KBM-7 (cell line): ENCODE measurements at places on chromosomes 2 and 18.
A peak's percentile ranks its signal among the peaks of the same experiment; 100 is the strongest.

GRCh38 chr2:88038263-88039105 is 17.1 kb downstream of the KRCC1 start:
- DNase-seq: no peak

DNA sequence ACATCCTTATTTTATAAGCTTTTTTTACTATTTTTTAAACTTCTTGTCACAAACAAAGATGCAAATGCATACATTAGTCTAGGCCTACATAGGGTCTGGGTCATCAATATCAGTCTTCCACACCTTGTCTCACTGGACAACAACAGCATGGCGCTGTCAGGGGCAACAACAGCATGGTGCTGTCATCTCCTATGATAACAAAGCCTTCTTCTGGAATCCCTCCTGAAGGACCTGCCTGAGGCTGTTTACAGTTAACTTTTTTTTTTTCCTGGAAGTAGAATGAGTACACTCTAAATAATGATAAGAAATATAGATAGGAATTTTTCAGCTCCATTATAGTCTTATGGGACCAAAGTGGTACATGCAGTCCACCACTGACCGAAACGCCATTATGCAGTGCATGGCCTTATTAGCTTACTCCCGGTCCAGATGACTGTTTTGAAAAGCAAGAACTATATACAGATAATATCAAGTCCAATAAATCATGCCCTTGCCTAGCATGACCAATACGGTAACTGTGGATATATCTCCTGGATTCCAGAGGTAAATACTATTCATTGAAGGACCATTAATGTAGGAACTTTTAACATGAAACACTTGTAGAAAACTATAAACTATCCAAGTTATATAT is 38.4 kb downstream of the TCF4 start:
- DNase-seq: no peak

- no peak for DNase-seq
Measured at GRCh38 chr2:150759531-150759930, 272.1 kb upstream of the RND3 start.

DNA sequence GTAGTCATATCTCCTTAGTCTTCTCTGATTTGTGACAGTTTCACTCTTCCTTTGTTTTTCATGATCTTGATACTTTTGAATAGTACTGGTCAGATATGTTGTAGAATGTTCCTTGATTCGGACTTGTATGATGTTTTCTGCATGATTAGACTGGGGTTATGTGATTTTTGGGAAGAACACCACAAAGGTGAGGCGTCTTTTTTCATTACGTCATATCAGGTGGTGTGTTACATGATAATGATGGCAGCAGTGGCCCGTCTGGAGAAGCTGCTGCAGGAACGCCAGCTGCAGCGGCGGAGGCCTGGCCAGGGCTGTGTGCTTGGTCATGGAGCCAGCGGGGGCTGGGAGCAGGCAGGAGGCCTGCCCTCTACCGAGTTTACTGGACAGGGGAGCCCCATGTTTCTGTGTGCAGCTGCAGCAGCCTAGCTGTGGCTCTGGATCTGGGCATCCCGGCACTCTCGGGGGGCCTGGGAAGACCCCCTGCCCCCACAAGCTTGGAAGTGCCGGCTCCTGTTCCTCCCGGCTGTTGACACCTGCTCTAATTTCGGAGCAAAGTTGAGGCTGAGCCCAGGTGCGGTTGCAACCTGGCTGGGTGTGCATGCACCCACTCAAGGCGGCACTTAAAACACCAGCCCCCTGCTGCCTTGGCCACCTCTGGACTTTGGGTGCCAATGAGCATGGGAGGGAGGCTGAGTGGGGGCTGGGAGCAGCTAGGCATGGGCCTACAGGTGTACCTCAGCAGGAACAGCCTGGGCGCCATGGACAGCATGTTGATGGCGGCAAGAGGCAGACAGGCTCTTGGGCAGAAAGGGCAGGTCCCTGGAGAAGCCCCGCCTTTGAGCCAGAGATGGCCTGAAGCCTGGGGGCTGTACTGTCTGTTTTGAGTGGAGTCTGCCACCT is 26.1 kb downstream of the SLC4A10 start:
- DNase-seq: no peak

GRCh38 chr2:68044099-68044498 is 18.7 kb downstream of the C1D start:
- no peak for DNase-seq

DNA sequence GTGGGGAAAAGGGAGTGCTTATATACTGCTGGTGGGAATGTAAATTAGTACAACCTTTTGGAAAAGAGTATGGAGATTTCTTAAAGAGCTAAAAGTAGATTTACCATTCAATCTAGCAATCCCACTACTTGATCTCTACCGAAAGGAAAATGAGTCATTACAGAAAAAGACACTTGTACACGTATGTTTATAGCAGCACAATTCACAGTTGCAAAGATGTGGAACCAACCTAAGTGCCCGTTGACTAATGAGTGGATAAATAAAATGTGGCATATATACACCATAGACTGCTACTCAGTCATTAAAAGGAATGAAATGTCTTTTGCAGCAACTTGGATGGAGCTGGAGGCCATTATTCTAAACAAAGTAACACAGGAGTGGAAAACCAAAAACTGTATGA is 29.5 kb downstream of the FLACC1 start:
- no peak for DNase-seq

DNA sequence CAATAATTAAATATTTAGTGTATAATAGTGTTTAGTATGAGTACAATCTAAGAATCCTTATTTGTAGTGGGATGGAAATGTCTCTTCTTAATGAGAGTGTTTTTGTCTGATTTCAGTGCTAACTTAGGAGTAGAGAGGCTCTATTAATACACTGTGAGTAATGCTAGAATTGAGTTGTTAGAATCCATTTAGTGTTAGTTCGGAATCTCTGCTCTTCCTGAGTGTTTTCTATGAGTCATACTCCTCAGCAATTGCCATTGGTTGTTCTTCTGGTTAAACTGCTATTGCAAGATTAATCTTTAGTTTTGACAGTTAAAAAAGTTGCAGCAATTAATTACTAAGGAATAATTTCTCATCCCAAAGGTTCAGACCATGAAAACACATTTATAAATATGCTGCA is 828.6 kb upstream of the POU3F3 start:
- DNase-seq: no peak

DNA sequence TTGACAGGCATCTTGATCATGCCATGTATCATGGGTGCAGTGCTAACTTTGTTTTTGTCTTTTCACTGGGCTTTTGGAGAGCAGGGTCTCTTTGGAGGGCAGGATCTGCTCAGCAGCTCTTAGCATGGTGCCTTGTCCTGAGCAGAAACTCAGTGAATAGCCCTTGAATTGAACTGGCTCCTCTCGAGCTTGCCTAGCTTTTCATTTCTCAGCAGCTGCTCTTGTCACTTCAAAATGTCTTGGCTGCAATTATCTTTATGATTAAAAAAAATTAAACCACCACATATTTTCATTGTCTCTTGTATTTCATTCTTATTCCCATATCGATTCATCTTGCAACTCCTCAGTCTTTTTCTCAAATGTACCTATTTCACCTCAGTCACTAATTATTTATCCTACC is 50.5 kb downstream of the CCDC85A start:
- DNase-seq: no peak

GRCh38 chr18:6949800-6950586 is 167.6 kb downstream of the LAMA1 start:
- DNase-seq: no peak

- no peak for DNase-seq
Measured at GRCh38 chr2:218708086-218708485, 2.5 kb upstream of the TTLL4 start.

- no peak for DNase-seq
Measured at GRCh38 chr2:235898766-235899165, 269.4 kb downstream of the GBX2 start.

DNA sequence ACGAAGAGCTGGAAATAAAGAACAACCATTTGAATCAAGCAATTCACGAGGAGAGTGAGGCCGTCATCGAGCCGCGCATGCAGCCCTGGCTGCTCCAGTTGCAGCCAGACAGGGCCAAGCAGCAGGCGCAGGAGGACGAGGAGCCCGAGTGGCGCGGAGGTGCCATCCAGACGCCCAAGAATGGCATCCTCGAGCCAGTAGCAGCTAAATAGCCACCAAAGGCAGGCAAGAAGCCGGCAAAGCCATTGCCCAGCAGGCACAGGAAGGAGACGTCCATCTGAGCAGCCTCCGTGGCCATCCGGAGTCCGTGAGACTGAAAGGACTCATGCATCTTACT is 8.9 kb upstream of the CHST10 start:
- DNase-seq: no peak

GRCh38 chr2:17816396-17817245 is at the start of gene MSGN1:
Gene MSGN1, plus strand, starts transcription at chr2:17816460. Its CDS starts 59 bp downstream, at chr2:17816519.
- DNase-seq: no peak

GRCh38 chr2:146820672-146821071 is 1024.2 kb upstream of the ACVR2A start:
- no peak for DNase-seq

- no peak for DNase-seq
Measured at GRCh38 chr2:26613241-26614215, 27.6 kb downstream of the CIB4 start.

GRCh38 chr2:29981402-29981801 is 60.0 kb upstream of the ALK start:
- no peak for DNase-seq

DNA sequence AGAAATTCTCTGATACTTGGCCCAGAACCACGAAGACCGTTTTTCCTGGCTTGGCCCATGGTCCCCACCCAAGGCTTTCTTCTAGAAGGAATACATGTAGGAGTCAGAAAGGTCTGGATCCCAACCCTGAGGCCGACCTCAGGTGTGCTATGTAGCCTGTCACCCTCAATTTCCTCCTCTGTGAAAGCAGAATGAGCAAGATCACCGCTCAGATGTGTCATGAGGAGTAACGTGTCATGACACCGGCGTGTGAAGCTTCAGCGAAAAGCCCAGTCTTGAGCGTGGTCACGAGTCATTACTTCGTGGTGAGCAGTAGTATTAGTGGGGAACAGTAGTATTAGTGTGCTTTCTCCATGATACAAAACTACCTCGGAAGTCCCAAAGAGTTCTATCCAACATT is 103.4 kb downstream of the ALPK2 start:
- no peak for DNase-seq

DNA sequence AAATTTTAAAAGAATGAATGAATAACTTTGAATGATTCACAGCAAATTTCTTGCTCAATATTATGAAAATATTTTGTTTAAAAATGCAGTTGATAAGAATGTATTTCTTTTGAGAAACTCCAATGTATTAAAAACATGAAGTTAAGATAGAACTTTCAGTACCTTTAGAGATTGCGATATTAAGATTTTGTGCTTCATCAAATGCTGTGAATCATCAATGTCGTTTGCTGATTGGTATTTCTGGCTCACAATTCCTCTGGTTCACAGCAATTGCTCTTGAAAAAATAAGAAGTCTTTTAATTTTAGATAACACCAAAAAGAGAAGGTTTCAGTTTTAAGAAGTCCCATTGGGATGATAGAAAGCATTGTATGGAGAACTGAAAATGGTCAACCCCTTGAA is 228.7 kb downstream of the IKZF2 start:
- DNase-seq: no peak

- DNase-seq: peak; percentile 60
Measured at GRCh38 chr2:199988151-199988550, 32.8 kb downstream of the MAIP1 start.

DNA sequence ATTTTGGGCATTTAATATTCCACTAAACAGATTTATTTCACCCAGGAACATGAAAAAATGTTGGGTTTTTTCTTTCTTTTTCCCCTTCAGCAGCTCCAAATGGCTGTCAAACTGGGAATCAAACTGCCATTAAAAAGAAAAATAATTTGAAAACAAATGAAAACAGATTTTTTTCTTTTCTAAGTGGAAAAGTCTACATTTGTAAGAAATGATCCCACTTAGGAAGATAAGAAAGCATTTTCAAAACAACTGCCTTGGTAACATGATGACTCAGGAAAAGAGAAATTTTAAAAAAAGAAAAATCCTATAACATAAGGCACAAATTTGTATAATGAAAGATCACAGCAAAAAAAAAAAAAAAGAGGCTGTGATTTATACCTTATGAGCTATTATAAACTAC is 20.0 kb downstream of the ZNF521 start:
- DNase-seq: no peak

- DNase-seq: no peak
Measured at GRCh38 chr2:174535757-174536703, 49.2 kb upstream of the GPR155 start.

DNA sequence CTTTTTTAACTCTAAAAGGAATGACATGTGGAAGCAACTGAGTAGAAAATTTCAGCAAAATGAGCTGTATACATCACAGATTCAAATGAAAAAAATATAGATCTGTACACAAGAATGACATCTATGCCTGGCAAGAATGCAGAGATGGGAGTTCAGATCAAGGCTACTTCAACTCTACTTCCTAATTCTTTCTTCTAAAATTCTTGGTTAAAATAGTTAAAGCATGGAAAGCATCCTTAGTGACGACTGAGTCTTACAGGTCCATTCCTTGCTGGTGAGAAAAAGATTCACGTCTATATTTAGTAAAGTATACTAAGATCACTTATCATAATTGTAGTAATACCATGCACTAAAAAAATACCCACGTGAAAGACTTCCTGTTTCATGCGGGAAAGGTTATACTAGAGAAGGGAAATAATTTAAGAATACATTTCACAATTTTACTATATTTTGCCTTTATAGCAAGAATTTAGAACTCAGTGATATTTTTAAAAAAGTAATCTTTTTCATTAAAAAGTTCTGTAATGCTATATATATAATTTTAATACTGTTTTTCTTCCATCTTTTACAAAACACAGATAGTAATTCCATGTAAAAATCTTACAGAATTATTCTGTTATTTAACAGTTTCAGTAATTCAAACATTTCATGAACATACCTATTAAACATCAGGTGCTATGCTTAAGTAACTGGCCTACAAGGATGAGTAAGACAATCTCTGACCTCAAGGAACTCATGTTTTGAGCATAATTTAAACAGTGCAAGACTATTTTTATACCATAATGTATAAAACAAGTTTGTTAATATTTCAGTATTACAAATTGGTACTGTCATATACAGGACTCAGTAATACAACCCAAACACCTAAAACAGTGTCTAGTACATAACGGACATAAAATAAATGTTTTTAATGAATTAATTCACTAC is 159.6 kb downstream of the BAZ2B start:
- peak; percentile 13 for DNase-seq

- no peak for DNase-seq
Measured at GRCh38 chr2:30326497-30326896, 95.2 kb downstream of the LBH start.

DNA sequence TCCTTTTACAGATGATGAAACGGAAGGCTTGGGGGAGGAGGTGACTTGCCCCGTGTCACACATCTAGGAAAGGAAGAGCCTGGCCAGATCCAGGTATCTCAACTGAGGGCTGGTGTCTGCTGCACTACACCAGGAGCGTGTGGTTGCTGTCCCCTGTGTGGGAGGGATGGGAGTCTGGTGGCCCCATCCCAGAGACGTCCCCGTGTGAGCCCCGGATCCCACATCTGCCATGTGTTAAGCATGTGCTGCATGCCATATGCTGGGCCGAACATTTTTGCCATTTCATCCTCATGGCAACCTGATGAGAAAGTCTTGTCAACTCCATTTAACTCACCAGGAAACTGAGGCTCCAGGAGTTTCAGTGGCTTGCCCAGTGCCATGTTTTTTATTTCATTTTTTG is 4.2 kb downstream of the GAREM2 start:
- DNase-seq: no peak
